ENCODE measurements at places on chromosomes 5 and 9.

- no peak for DNase-seq
Measured at GRCh38 chr9:96519787-96520186, 69.8 kb downstream of the HABP4 start.

DNA sequence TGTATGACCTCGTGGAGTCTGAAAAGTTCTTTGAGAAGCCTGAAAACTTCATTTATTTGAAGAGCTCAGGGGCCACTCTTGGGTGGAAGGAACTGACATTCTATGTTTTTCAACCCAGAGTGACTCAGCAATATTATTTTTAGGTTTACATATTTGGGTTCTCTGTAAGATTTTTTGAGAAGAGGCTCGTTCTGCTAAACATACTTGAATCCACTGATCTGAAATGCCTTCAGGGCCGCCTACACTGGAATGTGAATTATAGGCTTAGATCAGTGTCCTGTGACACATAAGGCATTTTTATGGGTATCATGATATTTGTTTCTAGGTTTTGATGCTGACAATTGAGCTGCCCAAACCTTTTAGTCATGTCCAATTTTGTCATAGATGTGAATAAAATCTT is 86.2 kb downstream of the PSAT1 start:
- DNase-seq = no peak

- DNase-seq = no peak
Measured at GRCh38 chr5:124883681-124884080, 137.2 kb upstream of the ZNF608 start.

DNA sequence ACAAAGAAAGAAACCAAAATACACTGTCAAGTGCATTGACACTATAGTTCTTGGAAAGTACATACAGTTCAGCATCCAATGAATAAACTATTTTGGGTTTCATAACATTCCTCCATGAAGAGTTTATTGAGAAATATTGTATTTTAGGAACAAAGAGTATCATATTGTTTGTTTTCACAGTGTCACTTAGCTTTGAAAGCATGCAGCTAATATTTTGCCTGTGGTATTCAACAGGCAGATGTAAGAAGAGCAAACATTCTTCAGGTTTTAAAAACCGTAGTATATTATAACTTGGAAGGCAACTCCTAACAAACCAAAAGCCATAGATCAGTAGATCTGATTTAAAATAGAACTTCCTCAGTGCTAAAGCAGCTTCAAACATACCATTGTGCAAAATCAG is 4.5 kb downstream of the PRELID2 start:
- no peak for DNase-seq

- no peak for DNase-seq
Measured at GRCh38 chr9:99411479-99412115, 189.5 kb downstream of the SEC61B start.

DNA sequence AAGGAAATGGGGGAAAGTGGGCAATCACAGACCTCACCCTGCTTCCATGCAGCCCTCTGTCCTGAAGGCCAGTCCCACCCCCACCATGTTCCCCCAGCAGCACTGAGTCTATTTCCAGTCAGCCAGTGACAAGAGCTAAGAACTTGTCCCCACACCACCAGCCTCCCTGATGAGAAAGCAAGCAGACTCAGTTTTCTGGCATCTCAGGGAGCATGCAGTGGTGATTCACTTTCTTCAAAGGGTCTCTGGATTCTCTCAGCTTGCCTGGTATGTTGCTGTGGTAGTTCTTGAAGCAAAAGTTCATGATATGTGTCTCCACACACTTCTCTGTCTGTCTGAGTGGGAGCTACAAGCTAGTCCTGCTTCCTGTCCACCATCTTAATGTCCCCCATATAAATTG is 799.9 kb upstream of the TYRP1 start:
- no peak for DNase-seq

GRCh38 chr5:1965925-1966324 is 83.2 kb upstream of the IRX4 start:
- no peak for DNase-seq

GRCh38 chr9:109974918-109975276 is 194.9 kb downstream of the PALM2AKAP2 start:
- DNase-seq = no peak

DNA sequence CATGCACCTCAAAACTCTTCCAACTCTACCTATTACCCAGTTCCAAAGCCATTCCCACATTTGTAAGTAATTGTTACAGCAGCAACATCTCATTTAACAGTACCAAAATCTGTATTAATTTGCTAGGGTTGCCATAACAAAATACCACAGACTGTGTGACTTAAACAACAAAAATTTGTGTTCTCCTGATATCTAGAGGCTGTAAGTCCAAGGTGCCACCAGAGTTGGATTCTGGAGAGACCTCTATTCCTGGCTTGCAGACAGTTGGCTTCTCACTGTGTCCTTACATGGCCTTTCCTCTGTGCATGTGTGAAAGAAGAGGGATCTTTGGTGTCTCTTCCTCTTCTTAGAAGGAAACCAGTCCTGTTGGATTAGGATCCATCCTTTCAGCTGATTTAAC is 203.8 kb upstream of the PIK3R1 start:
- DNase-seq = no peak

- no peak for DNase-seq
Measured at GRCh38 chr5:157232706-157233105, 33.2 kb upstream of the CYFIP2 start.

GRCh38 chr9:98287384-98287783 is 31.9 kb upstream of the TBC1D2 start:
- DNase-seq = no peak

DNA sequence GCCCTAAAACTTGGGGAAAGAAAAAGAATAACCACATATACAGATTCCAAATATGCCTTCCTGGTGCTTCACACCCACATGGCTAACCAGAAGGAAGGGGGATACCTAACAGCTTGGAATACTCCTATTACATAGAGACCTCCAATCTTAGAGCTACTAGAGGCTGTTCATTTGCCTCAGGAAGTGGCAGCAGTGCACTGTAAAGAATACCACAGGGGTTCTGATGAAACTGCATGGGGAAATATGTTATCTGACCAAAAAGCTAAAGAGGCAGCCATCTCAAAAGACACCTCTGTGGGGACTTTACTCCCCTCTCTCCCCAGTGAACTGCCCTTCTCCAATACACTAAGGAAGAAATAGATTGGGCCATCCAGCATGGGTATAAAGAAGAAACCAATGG is 66.4 kb downstream of the CDKN2A start:
- DNase-seq = no peak

DNA sequence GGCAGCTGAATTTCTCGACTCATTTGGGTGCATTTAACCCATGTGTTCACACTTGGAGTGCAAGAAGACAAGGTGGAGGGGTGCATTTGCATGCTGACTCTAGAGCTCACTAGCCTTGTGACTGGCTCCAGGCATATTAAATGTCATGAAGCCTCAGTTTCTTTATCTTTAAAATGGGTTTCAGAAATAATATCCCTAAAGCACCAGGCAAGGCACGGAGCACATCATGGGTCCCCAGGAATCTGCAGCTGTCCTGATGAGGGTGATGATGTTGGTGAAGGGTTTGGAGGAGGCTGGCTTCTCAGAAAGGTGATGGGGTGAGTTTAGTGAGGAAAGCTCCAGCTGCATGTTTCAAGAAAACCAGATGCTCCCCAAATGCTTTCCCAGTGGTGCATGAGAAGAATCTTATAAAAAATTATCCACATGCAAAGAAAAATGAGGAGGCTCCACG is 14.8 kb downstream of the STC2 start:
- no peak for DNase-seq

DNA sequence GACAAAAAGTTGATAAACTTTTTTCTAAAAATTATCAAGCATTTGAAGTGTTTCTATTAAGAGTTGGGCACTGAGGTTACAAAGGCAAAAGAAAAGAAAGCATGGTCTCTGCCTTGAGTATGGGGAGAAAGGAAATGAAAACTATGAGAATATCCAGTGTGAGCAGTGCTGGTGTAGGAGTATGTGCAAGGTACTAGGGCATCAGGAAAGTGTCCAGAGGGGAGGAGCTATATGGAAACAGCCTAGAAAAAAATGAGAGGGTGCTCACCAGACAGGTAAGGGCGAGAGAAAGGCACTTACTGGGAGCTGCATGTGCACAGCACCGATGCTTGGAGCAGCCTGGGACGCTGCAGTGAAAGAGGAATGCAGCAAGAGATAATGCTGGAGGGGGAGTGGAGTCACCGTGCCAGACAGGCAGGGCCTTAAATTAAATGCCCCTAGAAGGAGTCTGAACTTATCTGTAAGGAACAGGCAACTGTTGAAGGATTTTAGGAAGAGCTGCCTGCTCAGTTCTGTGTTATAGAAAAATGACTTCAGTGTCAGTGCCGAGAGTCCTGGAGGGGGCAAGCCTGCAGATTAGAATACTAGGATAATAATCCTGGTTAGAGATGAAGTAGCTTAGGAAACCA is 14.0 kb downstream of the MCC start:
- no peak for DNase-seq

DNA sequence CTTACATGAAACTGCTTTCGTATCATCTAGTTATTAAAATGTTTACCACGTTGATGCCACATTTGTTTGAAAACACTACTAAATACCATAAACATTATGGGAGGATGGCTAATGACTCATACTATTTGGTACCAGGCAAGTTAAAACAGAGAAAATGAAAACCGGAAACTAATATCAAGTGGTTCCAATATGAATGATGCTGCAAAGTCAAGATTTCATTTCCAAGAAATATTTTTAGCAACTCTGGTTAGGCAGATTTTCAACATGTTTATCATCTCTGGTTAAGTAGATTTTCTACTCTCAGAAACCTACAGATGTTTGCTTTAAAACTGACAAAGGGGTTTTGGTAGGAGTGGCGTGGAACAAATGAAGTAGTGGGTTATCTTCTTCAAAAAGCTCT is 4.9 kb upstream of the F2R start:
- no peak for DNase-seq

- no peak for DNase-seq
Measured at GRCh38 chr5:55427157-55427556, 107.6 kb downstream of the PLPP1 start.

- DNase-seq = no peak
Measured at GRCh38 chr5:122715095-122715494, 59.8 kb upstream of the SNX2 start.

- peak; percentile 25 for DNase-seq
Measured at GRCh38 chr9:76302947-76303550, 91.2 kb downstream of the RFK start.

GRCh38 chr5:172077664-172078425 is 71.4 kb upstream of the FBXW11 start:
- DNase-seq = no peak

GRCh38 chr9:77451507-77451906 is 196.6 kb downstream of the GNA14 start:
- no peak for DNase-seq

DNA sequence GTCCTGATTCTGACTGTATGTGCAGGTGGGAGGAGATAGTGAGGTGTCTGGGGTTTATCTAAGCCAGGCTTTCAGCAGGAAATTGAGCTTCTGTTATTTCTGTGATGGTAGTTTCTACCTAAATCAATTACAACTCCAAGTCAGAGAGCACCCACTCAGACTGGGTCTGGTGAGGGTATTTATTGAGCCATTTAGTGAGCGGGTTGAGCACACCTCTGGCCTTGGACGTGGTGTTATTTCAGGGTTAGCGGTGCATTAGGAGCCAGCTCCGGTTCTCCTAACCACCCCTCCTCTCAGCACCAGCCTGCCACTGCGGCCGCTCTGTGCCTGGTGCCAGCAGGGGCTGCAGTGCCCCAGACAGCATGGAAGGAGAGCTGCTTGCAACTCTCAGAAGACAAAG is 238.9 kb downstream of the CACNA1B start:
- DNase-seq = no peak

DNA sequence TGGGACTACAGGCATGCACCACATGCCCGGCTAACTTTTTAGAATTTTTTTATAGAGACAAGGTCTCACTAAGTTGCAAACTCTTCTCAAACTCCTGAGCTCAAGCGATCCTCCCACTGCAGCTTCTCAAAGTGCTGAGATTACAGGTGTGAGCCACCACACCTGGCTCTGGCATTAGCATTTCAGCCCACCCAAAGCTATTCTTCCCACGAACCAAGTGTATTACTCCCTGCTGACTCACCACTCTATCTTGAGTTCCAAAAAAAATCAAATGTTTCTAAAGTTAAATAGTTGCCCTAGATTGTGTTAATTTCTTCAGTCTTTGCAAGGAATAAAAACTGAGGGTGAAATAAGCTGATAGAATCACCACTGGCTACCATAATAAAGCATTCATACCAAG is 205.5 kb downstream of the ARRDC3 start:
- DNase-seq = no peak

DNA sequence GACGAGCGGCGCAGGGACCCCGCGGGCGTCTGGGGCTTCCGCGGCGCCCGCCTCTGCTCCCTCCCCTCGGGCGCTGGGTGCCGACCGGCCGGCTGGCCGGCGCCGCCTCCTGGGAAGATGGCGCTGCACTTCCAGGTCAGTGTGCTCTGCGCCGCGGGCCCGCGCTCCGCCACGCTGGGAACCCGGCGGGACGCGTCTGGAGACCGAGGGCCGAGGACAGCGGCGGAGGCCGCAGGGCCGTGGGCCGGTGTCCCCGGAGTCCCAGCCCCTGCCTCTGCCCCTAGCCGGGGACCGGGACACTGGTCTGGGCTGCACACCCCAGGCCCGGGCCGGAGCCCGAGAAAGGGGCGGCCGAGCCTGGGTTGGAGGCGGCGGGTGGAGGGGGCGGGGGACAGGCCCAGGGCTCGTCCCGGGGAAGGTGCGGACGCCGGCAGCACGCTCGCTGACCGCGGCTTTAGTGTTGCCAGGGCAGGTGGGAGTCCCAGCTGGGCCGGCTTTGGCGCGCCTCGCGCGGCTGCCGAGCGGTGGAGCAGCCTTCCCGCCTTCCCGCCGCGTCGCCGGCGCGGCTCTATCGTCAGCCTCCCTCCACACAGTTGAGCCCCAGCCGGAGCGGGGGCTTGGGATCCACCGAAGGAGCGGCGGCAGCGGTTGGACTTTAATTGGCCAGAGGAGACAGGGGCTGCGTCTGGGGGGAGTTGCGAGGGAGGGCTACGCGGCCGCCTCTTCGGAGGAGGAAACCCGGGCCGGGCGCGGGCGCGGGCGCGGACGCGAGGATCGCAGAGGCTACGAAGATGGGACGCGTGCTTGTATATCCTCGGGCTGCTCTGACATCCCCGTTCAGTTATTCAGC is at the start of gene RANBP17:
Gene RANBP17 (plus strand): TSS at position 102 of the 850 bp plus-strand sequence.
- DNase-seq = peak; percentile 28

- no peak for DNase-seq
Measured at GRCh38 chr5:105263515-105263914, 1700.9 kb upstream of the NUDT12 start.

GRCh38 chr5:141838326-141839014 is 39.7 kb downstream of the PCDH1 start:
- DNase-seq = no peak

- DNase-seq = no peak
Measured at GRCh38 chr9:113587471-113588031, 124.0 kb downstream of the RGS3 start.

- no peak for DNase-seq
Measured at GRCh38 chr5:143029293-143029692, 259.1 kb downstream of the ARHGAP26 start.

DNA sequence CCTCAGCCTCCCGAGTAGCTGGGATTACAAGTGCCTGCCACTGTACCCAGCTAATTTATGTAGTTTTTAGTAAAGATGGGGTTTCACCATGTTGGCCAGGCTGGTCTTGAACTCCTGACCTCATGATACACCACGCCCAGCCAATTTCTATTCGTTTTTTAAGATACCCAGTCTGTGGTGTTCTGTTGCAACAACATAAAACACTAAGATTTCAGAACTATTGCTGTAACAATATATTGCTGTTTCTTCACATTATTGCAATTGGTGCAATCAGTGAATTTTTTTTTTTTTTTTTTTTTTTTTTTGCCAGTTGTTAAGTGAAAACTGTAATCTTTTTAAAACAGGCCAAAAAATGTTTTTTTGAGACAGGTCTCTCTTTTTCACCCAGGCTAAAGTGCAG is 9.9 kb downstream of the SRP19 start:
- no peak for DNase-seq

Data from NCI-H526 treated with DMSO at 0.1 percent for 48 hours (cell line).